Stimulated activated CD4-positive, alpha-beta T cell treated with anti-CD3 and anti-CD28 coated beads, Interleukin-1b, Interleukin-23, amount 100 ng/mL, for 1 hour (primary cell): ENCODE measurements at places on chromosomes 7 and 10.

- DNase-seq = no peak
Measured at GRCh38 chr7:24981171-24981951, 1.4 kb upstream of the OSBPL3 start.

GRCh38 chr10:26714415-26715136 lies 17.1 kb downstream of the PDSS1 start:
- no peak for DNase-seq

- no peak for DNase-seq
Measured at GRCh38 chr7:101238226-101239182, 902 bp upstream of the CLDN15 start.

DNA sequence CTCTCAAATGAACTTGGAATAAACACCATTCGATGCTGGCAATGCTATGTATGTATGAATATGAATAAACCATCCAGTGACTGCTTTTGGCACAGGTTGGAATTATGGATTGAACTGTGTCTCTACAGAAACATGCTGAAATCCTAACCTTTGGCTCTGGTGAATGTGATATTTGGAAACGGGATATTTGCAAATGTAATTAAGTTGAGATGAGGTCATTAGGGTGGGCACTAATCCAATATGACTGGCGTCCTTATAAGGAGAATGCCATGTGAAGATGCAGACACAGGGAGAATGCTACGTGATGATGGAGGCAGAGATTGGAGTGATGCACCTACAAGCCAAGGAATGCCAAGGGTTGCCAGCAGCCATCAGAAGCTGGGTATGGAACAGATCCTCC lies 3.4 kb upstream of the ACTR3B start:
- DNase-seq = no peak
